ENCODE measurements at places on chromosomes 2 and 18. TPM values are rescaled to one million over a fixed set of nuclear protein-coding genes. Genes with fewer than 3 reads are reported as not detected.

The BUB1 gene
- 5.8 TPM for total RNA-seq

The CXCR1 gene
- total RNA-seq: not detected

The GKN2 gene
- not detected for total RNA-seq

The KCNE4 gene
- 8.5 TPM for total RNA-seq

The IL36G gene
- not detected for total RNA-seq

The FKBP7 gene
- total RNA-seq: 56.4 TPM

The EFR3B gene
- total RNA-seq: 0.26 TPM

Measured in bronchial smooth muscle cell (primary cell).